ENCODE measurements at places on chromosomes 1 and 21. TPM values are rescaled to one million over a fixed set of nuclear protein-coding genes. Genes with fewer than 3 reads are reported as not detected.
A peak's percentile ranks its signal among the peaks of the same experiment; 100 is the strongest.

DNA sequence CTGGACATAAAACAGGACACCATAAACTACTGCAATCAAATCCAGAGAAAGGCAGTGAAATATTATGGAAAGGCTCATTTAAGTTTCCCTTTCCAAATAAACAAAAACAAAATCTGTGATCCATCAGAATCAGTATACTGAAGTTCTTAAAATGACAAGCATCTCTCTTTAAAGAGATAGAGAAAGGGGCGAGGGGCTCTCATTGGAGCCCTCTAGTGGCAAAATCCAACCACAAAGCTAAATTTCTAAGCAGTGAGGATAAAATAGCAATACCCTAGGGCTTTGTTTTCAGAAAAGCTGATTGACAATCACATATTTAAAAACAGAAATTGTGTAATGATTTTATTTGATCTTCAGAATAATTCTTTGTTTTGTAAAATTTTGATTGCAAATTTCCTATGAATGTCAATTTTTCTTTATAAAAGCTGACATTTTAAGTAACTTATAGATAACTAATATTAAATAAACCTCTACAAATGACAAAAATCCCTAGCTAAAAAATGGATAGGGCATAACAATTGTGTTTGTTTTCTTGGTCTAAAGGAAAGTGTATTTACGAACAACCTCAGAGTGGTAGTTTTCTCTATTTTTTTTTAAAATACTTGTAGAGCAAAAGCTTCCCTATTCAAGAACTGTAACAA, 138.2 kb downstream of the COL24A1 start:
- peak; percentile 6 for DNase-seq

GRCh38 chr1:98019747-98020146, 98.9 kb upstream of the DPYD start:
- DNase-seq = no peak

DNA sequence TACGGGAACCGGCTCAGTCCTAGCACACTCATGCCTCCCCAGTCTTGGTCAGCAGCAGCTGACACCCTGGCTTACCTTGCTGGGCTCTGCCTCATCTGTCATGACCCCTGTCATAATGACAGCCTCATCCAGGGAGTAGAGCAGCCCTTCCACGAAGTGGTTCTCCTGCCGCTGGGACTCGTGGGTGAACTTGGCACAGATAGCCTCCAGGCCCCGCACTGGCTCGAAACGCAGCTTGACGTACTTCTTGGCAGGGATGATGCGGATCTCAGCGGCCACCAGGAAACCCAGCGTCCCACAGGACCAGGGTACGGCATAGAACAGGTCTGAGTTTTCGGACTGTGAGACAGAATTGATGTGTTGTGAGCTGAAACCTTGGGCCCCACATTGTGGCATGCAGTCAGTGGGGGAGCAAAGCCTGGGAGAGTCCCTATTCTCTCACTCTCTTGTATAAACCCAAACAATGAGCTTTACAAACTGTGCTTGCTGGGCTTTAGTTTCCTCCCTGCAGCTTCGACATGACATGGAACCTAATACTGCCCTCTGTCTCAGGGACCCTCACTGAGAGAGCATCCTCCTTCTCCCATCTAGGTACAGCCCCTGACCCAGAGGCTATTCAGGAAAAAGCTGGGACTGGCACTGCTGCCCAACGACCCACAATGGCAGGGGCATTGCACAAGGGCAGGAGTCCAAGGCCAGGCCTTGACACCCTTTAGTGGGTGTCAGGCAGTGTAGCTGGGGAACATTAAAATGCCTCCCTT, 15.5 kb downstream of the DHCR24 start:
- DNase-seq = no peak

- DNase-seq = no peak
These were observed 3.7 kb downstream of the E2F2 start for GRCh38 chr1:23527366-23527765.

GRCh38 chr21:43624339-43624738, 34.9 kb downstream of the HSF2BP start:
- no peak for DNase-seq

- DNase-seq = no peak
These were observed 241.6 kb upstream of the SGIP1 start for GRCh38 chr1:66292305-66292704.

Gene PCP4
- 33.9 TPM for total RNA-seq

Gene PGLYRP4
- total RNA-seq = not detected

Gene PWP2
- total RNA-seq = 10.7 TPM

Gene COL11A1
- not detected for total RNA-seq

Gene PGM1
- 49.5 TPM for total RNA-seq

DNA sequence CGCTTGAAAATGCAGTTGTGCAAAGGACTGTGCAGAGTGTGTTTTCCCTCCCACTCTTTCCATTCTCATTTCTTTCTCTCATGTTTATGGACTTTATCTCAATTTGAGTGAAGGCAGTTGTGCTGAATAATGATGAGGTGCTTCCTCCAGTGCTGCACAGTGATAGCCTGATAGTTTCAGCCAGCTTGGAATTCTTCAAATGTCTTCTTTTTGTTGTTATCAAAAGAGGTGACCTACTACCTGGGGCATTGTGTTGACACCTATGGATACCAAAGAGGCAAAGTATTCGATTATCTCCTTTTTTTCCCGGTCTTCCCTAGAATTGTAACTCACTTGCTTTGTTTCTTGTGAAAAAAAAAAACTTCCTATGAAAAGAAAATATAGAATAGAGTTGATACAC, 132.6 kb upstream of the ESRRG start:
- no peak for DNase-seq

Gene PLEKHN1
- total RNA-seq = 6.4 TPM

DNA sequence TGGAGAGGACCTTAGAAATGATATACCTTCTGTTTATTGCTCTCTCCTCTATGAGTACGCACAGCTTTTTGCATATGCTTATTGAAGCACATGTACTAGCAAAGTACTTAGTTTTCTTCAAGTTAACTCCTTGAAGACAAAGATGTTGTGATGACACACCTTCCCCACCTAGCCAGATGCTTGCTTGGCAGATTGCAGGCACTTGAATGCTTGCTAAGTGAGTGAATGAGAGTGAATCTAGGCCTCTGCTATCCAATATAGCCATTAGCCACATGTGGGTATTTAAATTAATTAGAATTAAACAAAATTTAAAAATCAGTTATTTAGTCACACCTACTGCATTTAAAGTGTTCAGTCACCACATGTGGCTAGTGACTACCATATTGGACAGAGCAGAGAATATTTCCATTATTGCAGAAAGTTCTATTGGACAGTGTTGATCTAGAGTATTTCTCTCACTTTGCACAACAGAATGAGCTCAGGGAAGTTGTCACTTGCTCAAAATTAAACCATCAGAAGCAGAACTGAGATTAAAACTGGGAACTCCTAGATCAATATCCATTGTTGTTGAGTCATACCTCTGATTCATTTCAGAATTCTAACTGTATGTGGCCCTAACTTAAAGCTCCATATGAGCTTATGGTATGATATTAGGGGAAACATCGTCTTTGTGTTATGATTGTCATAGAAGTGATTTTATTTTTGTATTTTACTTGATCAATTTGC, 8.6 kb upstream of the EEIG2 start:
- DNase-seq = no peak

GRCh38 chr1:33008051-33008914, 28.4 kb downstream of the AK2 start:
- peak; percentile 72 for DNase-seq

DNA sequence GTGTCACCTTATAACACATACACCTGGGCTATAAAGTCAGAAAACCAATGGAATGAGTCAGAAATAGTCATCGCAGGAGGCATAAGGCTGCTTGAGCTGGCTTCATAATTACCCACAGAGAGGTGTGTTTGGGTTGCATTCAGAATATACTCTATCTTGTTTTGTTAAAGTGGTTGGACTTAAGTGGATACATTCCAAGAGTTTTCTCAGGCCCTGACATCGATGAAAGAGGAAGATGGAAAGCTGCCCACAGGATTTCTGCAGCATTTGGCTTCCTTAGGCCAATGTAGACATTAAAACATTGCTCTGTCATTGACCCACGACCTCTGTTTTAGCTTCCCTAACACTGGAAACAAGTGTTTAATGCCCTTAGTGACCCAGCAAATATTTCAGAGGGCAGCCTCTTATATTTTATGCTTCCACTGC, 18.6 kb upstream of the BCL10 start:
- no peak for DNase-seq

- DNase-seq = peak; percentile 58
These were observed 65.1 kb downstream of the GADD45A start for GRCh38 chr1:67749844-67750690.

Gene E2F2
- 4.1 TPM for total RNA-seq

GRCh38 chr1:183199304-183199703, 13.2 kb downstream of the LAMC2 start:
- DNase-seq = no peak

DNA sequence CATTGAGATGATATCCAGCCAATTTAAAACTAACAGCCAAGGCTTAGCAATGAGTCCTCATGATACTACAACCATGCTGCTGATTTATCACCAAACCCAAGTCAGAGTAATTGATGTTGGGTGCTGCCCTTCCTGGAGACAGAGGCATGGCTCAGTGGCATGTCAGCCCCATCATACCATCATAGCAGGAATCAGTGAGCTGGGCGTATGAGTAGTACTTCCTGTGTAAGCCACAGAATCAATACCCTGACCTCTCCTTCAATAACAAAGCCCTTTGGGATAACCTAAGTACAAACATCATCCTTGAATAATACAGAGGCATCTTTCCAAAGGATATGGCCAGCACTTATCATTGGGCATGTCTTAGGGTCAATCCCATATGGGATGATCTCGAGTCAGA, 3.0 kb upstream of the LCE1E start:
- DNase-seq = no peak

- DNase-seq = no peak
These were observed 3.2 kb upstream of the QSOX1 start for GRCh38 chr1:180151508-180151907.

Gene PTGFR
- 0.34 TPM for total RNA-seq
